ENCODE measurements at places on chromosomes 5 and 9.

GRCh38 chr9:76537150-76537646 is 78.2 kb downstream of the GCNT1 start:
- DNase-seq = no peak

DNA sequence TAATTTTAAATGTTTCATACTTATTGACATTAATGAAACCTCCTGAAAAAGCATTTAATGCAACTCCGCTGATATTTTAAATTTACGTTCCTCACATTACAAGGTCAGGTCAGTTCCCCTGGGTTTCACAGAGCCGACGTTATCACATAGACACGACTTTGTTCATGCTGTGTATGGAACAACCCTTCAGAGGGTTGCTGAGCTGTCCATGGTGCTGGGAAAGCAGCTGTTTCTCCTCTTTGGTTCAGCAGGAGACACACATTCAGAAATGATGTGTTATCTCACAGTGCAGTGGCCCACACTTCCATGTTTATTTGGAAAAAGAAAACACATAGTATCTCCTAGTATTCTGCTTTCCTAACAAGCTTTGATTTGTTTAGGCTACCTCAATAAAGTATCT is 53.5 kb downstream of the PPP2R2B start:
- DNase-seq = no peak

- DNase-seq = no peak
Observed at GRCh38 chr9:105198023-105198422, 46.4 kb upstream of the SLC44A1 start.

- no peak for DNase-seq
Observed at GRCh38 chr9:136247947-136248637, 2.5 kb upstream of the QSOX2 start.

- DNase-seq = peak; percentile 23
Observed at GRCh38 chr5:38806775-38807258, 39.0 kb upstream of the OSMR start.

DNA sequence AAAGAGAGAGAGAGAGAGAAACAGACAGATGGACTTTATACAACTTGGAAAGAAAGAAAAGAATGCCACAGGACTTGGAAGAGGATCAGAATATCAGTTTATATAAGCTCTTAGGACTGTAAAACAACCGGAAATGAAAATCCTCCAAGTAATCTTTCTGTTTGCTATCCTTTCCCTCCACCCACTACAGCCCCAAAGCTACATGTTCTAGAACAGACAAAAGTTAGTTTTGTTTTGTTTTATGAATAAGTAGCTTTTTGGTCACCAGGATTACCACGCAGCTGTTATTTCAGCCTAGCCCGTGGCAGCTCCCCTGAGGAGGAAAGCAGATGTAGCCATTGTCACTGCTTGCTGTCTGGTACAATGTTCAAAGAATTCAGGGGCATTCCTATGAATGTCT is 66.6 kb downstream of the SH3TC2 start:
- no peak for DNase-seq

DNA sequence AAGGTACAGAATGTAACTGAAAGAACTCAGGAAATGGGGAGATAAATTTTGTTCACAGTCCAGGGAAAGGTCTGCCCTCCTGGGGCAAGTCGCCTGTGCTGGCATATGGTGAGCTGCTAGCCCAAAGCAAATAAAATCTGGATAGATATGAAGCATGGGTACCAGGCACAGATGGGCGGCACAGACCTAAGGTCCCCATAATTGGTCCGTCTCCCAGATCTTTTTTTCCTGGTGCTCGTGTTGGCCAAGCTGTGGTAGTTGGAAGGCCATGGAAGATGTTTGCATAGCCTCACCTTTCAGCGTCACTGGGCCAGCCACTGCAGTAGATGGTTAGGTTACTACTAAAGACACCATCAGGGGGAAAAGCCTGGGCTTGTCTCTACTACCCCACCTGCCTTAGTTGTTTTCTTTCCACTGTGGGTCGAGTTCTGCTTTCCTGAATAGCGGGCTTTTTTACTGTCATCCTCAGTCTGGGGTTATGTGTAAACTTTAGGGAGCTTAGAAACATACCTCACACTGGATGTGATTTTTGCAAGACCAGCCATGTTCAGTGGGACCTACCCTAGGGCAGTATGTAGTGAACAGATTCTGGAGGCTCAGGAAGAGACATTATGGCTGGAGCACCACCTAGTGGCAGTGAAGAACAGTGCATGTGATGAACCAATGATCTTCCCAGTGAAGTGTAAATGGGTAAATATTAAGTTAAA is 24.2 kb upstream of the GLRX start:
- peak; percentile 67 for DNase-seq

GRCh38 chr5:2378108-2378507 is 373.4 kb downstream of the IRX2 start:
- DNase-seq = no peak

DNA sequence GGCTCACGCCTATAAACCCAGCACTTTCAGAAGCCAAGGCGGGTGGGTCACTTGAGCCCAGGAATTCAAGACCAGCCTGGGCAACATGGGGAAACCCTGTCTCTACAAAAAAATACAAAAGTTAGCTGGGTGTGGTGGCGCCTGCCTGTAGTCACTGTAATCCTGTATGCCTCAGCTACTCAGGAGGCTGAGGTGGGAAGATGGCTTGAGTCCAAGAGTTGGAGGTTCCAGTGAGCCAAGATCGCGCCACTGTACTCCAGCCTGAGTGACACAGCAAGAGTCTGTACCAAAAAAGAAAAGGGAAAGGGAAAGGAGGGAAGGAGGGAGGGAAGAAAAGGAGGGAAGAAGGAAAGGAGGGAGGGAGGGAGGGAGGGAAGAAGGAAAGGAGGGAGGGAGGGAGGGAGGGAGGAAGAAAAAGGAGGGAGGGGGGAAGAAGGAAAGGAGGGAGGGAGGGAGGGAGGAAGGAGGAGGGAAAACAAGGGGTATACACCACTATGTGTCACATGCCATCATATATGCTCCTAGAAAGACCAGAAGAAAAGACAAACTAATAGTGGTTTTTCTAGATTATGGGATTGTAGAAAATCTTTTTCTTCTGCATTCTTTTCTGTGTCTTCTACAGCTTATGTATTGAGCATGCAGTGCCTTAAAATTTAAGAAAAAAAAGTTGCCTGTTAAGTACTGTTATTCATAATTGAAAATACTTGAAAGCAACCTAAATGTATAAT is 240.1 kb downstream of the DENND1A start:
- no peak for DNase-seq

DNA sequence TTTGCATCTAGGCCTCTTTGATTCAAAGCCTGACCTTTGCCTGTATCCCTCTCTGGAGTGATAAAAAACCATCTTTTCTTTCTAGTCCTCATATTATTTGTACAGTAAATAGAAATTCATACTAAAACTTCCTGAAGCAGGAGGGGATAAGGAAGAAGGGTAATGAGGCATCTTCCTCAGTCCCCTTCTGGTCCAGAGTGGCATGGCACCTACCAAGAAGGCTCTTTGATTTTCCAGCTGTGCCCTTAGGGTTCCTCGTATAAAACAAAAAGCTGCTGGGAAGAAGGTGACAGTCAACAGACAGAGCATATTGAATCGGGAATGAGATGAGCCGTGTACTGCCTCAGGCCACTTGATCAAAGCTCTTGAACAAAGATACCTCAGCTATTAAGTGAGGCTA is 71.9 kb upstream of the SPDL1 start:
- DNase-seq = no peak

- no peak for DNase-seq
Observed at GRCh38 chr9:133089271-133089671, 27.5 kb downstream of the CEL start.

Data from activated T-cell treated with anti-CD3 and anti-CD28 coated beads, Interleukin-2, amount 50 U/mL, for 48 hours (primary cell).